Left lung (tissue), 14 donors: ENCODE measurements at places on chromosomes 4 and X. TPM values are rescaled to one million over a fixed set of nuclear protein-coding genes. Genes with fewer than 3 reads are reported as not detected.

GRCh38 chr4:89293299-89293698, 14.3 kb downstream of the GPRIN3 start:
- H3K36me3 ChIP-seq, result no peaks in the 10 kb centered on the region
- DNase-seq, result no peak
- peaks cover 42% of the 10 kb centered on the region for H3K4me1 ChIP-seq
- H3K4me3 ChIP-seq, result no peak overlapping the region
- no peak overlapping the region for H3K27ac ChIP-seq

The NKX3-2 gene
- not detected for polyA plus RNA-seq

GRCh38 chr4:80235451-80235850, 31.0 kb upstream of the FGF5 start:
- no peak overlapping the region for H3K27ac ChIP-seq
- H3K27me3 ChIP-seq, result no peaks in the 10 kb centered on the region
- DNase-seq, result no peak
- no peaks in the 10 kb centered on the region for H3K4me1 ChIP-seq

GRCh38 chr4:145755802-145756201, 75.9 kb downstream of the C4orf51 start:
- H3K4me3 ChIP-seq, result no peak overlapping the region
- DNase-seq, result no peak
- H3K27ac ChIP-seq, result no peak overlapping the region

GRCh38 chr4:146978641-146979040, 33.0 kb upstream of the TTC29 start:
- DNase-seq, result no peak
- no peak overlapping the region for H3K4me3 ChIP-seq
- no peak overlapping the region for H3K27ac ChIP-seq
- no peaks in the 10 kb centered on the region for H3K36me3 ChIP-seq
- no peaks in the 10 kb centered on the region for H3K4me1 ChIP-seq

DNA sequence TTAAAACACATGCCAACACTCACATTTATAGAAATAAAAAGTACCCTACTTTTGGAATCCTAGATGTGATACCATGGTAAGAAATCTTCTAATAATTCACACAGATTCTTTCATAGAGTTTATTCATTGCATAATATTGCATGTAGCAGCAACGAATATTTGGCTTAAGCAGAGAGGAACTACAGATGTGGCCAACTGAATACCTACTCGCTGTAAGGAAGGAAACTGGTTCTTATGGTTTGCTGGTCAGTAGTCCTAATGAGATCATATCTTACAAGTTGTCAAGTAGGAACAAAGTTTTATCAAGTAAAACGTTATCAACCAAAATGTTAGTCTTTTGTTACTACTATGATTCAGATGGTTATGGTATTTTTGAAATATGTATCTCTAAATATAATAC, 996.1 kb downstream of the PDHA2 start:
- no peak overlapping the region for H3K4me3 ChIP-seq
- no peaks in the 10 kb centered on the region for H3K27me3 ChIP-seq
- no peaks in the 10 kb centered on the region for H3K36me3 ChIP-seq
- H3K27ac ChIP-seq, result no peak overlapping the region
- no peaks in the 10 kb centered on the region for H3K4me1 ChIP-seq

- H3K27me3 ChIP-seq, result no peaks in the 10 kb centered on the region
- H3K4me1 ChIP-seq, result no peaks in the 10 kb centered on the region
- no peak overlapping the region for H3K4me3 ChIP-seq
These were observed 185.1 kb downstream of the PDHA2 start for GRCh38 chr4:96025011-96025410.

The FAM199X gene
- polyA plus RNA-seq, result 29.3 TPM

GRCh38 chr4:173436771-173437265, 37.9 kb upstream of the SCRG1 start:
- no peak overlapping the region for H3K27ac ChIP-seq
- no peaks in the 10 kb centered on the region for H3K27me3 ChIP-seq
- H3K4me3 ChIP-seq, result no peak overlapping the region
- H3K36me3 ChIP-seq, result no peaks in the 10 kb centered on the region

The DCAF4L1 gene
- polyA plus RNA-seq, result 0.26 TPM

DNA sequence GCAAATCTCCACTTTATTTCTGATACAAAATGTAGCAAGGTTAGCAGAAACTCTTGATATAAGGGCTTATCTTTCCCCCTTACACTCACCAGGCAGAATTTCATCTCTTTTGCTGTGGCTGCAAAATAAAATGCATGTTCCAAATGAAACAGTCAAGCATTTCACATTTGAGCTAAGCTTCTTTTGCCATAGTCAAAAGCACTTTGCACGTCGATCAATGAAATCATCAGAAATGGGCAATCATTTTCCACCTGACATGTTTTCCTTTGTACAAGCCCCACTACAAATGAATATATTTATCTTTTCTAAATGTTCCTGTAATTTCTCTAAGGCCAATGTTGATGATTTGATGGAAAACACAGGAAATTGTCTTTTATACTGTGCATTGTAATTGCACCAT, 178.4 kb downstream of the ANKRD50 start:
- no peaks in the 10 kb centered on the region for H3K27me3 ChIP-seq
- H3K36me3 ChIP-seq, result no peaks in the 10 kb centered on the region
- no peaks in the 10 kb centered on the region for H3K4me1 ChIP-seq
- no peak overlapping the region for H3K4me3 ChIP-seq
- H3K27ac ChIP-seq, result no peak overlapping the region
- no peak for DNase-seq

GRCh38 chr4:74969507-74970474, 36.9 kb downstream of the PARM1 start:
- peak; percentile 13 for DNase-seq
- no peaks in the 10 kb centered on the region for H3K27me3 ChIP-seq
- H3K4me3 ChIP-seq, result no peak overlapping the region
- H3K27ac ChIP-seq, result no peak overlapping the region
- H3K36me3 ChIP-seq, result no peaks in the 10 kb centered on the region

The NDST4 gene
- polyA plus RNA-seq, result 0.75 TPM
